ENCODE measurements at places on chromosomes 6 and 20.

GRCh38 chr20:38275815-38276550, 15.4 kb upstream of the KIAA1755 start:
- no peak for DNase-seq

DNA sequence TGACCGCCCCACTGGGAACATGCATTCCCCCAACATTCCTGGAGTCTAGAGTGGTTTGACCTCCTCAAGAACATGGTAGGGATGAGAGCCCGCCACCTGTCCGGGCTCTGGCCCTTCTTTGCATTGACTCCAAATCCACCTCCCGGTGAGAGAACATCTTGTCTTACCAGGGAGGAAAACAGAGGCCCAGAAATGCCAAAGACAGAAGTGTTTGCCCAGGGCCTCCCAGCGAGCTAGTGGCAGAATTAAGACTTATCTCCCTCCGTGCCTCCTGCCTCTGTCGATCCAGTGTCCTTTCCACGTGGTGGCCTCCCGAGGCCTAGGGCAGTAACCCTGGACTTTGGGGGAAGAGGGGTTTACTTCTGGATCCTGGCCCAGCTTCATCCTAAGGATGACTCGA, 134.8 kb downstream of the JPH2 start:
- DNase-seq, result no peak

GRCh38 chr20:3864518-3864917, 17.9 kb downstream of the MAVS start:
- no peak for DNase-seq

GRCh38 chr6:44400572-44400971, 13.1 kb downstream of the CDC5L start:
- DNase-seq, result no peak

- no peak for DNase-seq
Measured at GRCh38 chr6:148367411-148368024, 24.9 kb downstream of the SASH1 start.

- DNase-seq, result peak; percentile 62
Measured at GRCh38 chr6:149942461-149942829, 631 bp downstream of the ULBP2 start.

DNA sequence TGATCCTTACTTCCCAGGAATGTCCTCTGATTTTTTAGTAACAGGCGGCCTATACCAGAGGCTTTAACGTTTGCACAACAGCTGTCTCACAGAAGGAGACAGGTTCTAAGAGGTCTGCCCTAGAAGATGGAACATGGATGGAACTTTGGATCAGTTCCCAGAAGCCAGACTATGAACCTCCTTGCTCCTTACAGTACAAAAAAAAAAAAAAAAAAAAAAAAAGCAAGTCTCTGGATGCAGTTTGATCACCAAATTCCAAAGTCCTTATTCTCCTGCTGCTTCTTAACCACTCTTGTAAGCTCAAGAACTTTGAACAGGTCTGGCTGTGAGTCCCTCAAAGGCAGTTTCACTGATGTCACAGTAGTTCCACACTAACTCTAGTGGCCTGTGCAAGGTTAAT, 2.0 kb upstream of the TRMT11 start:
- DNase-seq, result no peak

- DNase-seq, result no peak
Measured at GRCh38 chr6:24228681-24229255, 102.8 kb downstream of the NRSN1 start.

GRCh38 chr6:2264932-2265331, 19.5 kb upstream of the GMDS start:
- DNase-seq, result no peak

DNA sequence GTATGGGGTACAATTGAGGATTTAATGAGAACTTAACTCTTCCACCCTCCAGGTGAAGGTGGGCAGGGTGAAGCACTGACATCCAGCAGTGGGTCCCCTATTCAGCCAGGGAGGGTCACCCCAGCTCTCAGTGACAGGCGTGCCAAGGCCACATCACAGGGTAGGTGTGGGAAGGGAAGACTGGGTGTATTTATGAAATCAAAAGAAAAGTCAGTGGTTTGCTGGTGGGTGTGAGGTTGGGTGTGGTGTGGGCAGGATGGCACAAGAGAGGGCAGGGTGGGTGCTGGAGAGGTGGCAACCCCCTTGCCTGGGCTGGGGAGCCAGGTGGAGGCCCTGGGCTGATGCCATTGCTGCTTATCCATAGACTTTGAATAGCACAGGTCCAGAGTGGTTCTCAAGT, 16.6 kb downstream of the SYNDIG1 start:
- no peak for DNase-seq

- DNase-seq, result no peak
Measured at GRCh38 chr6:68743099-68743498, 108.0 kb downstream of the ADGRB3 start.

- DNase-seq, result no peak
Measured at GRCh38 chr20:6038256-6038655, 15.6 kb downstream of the LRRN4 start.

DNA sequence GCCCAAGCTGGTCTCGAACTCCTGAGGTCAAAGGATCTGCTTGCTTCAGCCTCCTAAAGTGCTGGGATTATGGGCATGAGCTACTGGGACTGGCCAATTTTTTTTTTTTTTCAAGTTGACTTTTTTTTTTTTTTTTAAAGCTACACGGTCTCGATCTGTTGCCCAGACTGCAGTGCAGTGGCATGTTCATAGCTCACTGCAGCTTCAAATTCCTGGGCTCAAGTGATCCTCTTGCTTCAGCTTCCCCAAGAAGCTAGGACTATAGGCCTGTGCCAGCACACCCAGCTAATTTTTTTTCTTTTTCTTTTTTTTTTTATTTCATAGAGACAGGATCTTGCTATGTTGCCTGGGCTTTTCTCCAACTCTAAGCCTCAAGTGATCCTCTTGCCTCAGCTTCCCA, 59.5 kb downstream of the NCOA3 start:
- DNase-seq, result no peak

DNA sequence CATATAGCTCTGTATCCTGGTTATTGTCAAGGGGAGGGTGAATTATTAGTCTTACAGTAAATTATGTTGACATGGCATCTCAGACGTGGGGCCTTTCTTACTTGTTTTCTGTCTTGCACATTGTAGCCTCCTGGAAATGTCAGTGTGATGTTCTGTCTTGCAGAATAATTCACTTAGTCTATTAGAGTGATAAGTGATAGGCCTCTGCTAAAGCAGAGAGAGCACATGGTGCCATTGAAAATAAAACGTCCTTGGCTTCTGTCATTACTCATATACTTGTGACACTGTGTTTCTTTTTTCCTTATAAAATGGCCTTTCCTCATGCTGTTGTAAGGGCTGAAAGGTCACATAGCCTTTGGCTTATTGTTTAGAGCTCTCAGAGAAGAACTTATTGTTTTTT, 531.0 kb downstream of the EPM2A start:
- no peak for DNase-seq

GRCh38 chr6:131492932-131493573, 80.0 kb upstream of the ARG1 start:
- DNase-seq, result no peak

DNA sequence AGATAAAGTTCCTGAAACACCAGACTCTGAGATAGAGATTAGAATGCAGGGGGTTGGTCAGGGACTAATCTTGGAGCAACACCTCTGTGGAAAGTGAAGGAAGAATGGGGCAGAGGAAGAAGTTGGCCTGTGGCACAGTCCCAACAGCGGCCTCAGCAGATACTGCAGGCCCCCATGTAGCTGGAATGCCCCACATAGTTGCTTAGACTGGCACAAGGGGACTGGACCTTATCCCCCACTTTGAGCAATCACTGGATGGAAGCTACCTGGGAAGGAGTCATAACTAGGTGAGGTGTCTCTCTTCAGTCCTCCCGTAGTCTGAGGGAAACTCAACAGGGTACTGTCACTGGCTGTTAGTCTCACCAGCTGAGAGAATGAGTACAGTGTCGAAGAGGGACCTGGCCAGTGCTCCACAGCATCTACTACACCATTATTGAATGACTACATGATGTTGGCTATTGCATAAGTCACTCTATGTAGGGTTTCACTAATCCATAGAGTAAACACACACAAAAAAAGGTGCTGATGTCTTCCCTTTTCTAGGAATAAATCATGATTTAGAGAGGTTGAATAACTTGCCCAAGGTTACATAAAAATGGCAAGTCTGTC, 47.5 kb downstream of the ADGRG6 start:
- no peak for DNase-seq

DNA sequence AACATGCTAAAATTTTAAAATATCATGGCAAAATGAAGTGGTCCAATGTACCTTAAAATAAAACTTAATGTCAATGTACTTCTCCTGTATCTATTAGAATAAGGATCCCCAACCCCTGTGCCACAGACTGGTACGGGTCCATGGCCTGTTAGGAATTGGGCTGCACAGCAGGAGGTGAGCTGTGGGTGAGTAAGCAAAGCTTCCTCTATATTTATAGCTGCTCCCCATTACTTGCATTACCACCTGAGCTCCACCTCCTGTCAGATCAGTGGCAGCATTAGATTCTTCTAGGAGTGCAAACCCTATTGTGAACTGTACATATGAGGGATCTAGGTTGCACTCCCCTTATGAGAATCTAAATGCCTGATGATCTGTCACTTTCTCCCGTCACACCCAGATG, 86.0 kb downstream of the SLC16A10 start:
- DNase-seq, result no peak

- DNase-seq, result no peak
Measured at GRCh38 chr20:3874194-3874844, 14.9 kb upstream of the PANK2 start.

DNA sequence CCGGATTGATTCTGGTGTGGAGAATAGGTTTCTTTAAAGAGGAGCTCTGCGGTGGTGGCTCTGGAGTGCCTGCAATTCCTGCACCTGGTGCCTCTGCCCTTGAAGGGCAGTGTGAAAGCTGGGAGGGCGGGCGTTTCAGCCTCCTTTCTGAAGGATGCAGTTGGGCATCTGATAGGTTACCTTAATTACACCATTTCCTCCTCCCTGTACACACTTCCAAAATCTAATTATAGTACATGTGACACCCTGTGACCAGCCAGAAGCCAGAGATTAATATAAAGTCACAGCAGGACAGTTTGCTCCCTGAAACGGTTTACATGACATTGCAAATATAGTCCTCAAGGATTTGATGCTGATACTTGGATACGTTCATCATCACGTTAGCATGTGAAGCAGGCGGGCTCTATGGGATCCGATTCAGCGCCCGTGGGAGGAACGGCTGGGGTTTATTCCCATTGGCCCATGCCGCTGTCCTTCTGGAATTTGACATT, 548.2 kb downstream of the QKI start:
- DNase-seq, result no peak

GRCh38 chr20:29297411-29298270, 1959.8 kb upstream of the DEFB115 start:
- DNase-seq, result no peak

DNA sequence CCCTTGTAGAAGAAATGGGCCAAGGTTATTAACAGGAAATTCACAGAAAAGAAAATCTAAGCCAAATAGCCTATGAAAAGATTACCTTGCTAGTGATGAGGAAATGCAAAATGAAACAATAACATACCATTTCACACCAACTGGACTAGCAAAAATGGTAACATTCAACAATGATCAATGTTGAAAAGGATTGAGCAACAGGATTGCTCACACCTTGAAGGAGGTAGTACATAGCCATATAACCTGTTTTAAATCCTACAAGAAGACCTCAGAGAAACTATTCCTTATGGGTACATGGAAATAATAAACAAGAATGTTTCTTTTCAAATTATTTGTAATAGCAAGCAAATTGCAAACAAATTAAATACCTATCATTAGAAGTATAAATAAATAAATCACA, 107.4 kb downstream of the BFSP1 start:
- DNase-seq, result no peak

GRCh38 chr6:90293319-90293953, 3.2 kb downstream of the BACH2 start:
- DNase-seq, result no peak

DNA sequence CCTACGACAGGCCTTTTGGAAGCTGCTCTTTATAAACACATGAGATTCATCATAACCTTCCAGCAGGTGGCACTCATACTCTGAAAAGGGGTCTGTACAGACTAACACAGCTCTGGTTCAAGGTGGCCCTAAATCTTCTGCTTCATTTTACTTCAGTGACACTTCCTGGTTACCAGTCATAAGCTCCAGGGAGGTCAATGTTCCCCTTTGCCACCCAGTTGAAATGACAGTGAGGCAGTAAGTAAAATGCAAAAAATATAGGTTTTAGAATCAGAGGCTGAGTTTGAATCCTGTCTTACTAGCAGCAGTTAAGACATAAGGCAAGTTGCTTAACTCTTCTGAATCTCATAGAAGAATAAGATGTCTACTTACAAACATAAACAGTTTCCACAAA, 132.8 kb downstream of the CDK19 start:
- DNase-seq, result no peak

DNA sequence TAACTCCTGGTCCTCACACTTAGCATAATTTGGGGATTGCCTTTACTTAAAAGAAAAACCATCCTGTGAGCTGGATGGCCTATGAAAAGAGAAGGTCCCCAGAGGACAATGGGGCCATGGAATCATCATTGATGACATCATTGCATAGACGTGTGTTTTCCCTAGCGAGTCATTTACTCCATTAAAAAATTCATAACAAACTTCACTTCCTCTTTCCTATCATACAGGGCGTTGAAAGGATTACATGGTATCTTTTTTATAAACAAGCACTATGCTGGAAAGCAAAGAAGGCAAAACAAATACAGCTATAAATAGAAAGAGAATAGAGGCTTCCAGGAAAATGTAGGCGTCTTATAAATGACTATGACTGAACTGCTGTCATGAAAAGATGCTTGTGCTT, 11.3 kb upstream of the COL12A1 start:
- DNase-seq, result no peak

DNA sequence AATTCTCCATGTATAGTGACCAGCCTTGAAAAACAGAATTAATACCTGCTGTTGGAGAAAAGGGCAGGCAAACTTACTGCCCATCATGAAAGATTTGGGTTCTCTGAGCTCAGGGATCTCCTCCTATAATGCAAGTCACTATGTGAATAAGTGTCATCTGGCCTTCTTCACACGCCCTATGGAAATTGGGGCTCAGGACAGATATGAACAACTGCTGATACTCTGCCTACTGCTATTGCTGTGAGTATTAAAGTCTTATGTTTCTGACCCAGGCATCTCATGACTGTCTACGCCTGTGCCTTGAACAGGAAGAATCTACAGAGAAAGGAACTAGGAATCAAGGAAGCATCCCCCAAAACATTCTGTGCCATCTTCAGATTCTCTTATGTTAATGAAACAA, 226.1 kb downstream of the SOD2 start:
- no peak for DNase-seq

DNA sequence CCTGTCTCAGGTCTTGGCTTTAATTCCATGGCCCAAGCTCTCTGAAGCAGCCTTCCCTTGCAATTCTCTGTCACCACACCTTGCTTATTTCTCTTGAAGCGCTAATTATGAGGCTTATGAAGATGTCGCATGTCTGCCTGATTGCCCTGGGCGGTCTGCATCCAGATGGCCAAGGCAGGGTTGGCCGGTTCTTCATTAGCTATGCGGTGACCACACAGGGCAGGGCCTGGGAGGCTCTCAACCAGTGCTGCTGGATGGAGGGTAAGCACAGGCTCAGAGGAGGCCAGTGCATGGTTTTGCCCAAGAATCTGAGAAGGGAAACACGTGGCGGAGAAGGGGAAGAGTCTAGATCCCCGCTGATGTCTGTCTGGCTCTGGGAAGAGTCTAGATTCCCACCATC, 528.7 kb downstream of the CDH26 start:
- DNase-seq, result no peak

All from activated effector memory CD4-positive, alpha-beta T cell treated with anti-CD3 and anti-CD28 coated beads, Interleukin-2, amount 50 U/mL, for 16 hours (primary cell).